ENCODE measurements at places on chromosomes 1 and 21.

DNA sequence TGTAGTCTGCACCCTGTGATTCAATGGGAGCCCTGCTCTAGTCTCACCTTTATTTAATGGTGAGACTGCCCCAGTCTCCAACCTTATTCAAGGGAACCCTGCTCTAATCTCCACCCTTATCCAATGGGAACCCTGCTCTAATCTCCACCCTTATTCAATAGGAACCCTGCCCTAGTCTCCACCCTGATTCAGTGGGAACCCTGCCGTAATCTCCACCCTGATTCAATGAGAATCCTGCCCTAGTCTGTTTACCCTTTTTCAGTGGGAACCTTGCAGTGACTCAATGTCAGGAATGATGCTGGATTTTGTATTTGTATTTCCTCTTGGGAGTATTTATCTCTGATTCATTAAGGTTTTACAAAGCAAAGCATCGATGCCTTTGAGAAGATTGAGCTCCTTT is 39.5 kb downstream of the TRPM2 start:
- no peak for DNase-seq

DNA sequence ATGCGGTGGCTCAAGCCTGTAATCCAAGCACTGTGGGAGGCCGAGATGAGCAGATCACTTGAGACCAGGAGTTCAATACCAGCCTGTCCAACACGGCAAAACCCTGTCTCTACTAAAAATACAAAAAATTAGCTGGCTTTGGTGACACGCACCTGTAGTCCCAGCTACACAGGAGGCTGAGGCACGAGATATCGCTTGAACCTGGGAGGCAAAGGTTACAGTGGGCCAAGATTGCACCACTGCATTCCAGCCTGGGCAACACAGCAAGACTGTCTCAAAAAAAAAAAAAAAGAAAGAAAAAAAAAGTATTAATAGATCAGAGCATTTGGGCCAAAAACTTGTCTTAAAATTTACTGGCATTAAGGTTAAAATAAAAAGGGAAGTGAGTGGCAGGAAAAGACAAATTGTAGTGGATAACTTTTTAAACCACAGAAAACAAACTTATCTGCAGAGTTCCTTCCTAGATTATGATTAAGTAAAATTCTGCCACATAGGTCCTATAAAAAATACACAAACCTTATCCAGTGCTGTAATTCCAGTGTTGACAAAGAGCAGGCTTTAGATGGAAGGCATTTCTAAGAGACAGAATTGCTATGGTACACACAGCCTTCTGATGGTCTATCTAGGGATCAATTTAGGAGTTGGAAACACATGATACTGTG is 53.3 kb downstream of the EIF4G3 start:
- DNase-seq = no peak

DNA sequence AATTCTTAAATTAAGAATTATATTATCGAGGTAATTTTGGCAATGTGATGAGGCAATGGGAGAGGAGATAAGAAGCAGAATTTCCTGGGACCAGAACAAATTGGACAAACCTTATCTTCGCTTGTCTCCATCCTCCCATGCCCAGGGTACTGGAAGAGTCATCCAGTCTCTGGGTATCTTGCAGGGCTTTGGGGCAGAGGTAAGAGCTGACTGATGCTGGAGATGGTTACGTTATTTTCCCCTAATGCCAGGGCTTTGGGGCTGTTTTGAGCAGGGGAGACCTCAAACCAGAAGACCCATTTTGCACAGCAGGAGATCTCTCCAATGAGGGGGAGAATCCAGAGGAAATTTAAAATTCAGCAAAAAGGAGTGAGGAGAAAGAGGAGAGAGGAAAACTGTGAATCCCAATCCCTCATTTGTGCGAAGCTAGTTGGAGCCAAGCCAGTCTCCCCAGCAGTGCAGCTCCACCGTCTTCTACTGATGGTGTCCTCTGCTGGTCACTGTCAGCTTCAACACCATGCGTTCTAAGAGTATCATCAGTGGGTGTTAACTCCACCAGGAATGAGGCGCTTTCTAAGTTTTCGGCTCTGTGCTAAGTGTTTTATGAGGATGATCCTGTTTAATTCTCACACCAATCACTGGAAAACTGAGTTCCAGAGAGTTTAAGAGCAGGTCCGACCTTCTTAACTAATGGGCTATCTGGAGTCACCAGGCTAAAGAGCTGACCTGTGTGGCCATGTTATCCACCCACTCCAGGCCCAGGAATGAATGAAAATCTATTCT is 86.8 kb upstream of the CD34 start:
- no peak for DNase-seq

GRCh38 chr1:216815260-216816131 is 92.3 kb upstream of the ESRRG start:
- no peak for DNase-seq

GRCh38 chr1:17883662-17884395 is 128.7 kb downstream of the ACTL8 start:
- DNase-seq = no peak

GRCh38 chr1:225880222-225880588 is 2.0 kb downstream of the TMEM63A start:
- DNase-seq = no peak

Measured in stimulated activated effector memory CD8-positive, alpha-beta T cell treated with anti-CD3 and anti-CD28 coated beads, Interleukin-12 subunit alpha, Interleukin-12 subunit beta, amount 100 ng/mL, for 72 hours (primary cell).